KG1 (cell line): ENCODE measurements at places on chromosomes 3 and 15.

DNA sequence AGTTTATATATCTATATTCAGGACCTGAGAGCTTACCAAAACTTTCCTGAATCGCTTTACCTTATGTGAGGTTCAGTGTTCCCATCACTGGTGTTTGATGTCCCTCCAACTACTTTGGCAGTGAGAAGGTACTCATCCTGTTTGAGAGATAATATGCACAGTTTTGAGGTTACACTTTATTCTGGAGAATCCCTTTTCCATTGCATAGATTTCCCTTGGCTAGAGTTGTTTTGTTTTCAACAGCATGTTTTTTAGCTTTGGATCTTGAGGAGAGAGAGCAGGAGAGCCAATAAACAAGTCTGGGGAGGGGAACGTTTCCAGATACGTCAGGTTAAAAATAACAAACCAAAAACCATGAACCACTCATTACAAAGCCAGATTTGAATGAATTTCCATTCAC lies 33.6 kb downstream of the CD200 start:
- DNase-seq, result no peak

- no peak for DNase-seq
Measured at GRCh38 chr15:55194256-55194655, 2.5 kb downstream of the RSL24D1 start.

DNA sequence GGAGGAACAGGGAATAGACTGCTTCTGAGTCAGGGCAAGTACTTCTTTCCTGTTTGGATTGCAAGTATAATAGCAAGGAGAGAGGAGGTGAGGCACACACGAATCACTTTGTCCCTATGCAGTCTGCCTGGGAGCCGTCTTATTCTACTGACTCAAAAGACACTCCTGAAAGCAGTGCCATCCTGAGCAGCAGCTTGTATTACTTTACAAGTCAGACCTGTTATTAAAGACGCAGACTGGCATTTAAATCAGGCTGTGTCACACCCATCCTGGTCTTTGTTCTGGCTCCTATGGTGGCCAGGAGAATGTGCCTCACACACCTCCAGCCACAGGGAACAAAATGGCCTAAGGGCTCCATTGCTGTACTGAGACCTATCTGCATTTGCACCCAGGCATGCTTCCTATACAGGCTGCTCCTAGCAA lies 17.9 kb upstream of the SQOR start:
- no peak for DNase-seq

- DNase-seq, result no peak
Measured at GRCh38 chr3:197501496-197501878, 54.3 kb downstream of the BDH1 start.

- peak; percentile 25 for DNase-seq
Measured at GRCh38 chr3:18988614-18989229, 159.6 kb upstream of the KCNH8 start.

- DNase-seq, result no peak
Measured at GRCh38 chr3:37598808-37599581, 262.7 kb upstream of the CTDSPL start.

GRCh38 chr15:38678281-38678680 lies 113.7 kb upstream of the RASGRP1 start:
- DNase-seq, result no peak

DNA sequence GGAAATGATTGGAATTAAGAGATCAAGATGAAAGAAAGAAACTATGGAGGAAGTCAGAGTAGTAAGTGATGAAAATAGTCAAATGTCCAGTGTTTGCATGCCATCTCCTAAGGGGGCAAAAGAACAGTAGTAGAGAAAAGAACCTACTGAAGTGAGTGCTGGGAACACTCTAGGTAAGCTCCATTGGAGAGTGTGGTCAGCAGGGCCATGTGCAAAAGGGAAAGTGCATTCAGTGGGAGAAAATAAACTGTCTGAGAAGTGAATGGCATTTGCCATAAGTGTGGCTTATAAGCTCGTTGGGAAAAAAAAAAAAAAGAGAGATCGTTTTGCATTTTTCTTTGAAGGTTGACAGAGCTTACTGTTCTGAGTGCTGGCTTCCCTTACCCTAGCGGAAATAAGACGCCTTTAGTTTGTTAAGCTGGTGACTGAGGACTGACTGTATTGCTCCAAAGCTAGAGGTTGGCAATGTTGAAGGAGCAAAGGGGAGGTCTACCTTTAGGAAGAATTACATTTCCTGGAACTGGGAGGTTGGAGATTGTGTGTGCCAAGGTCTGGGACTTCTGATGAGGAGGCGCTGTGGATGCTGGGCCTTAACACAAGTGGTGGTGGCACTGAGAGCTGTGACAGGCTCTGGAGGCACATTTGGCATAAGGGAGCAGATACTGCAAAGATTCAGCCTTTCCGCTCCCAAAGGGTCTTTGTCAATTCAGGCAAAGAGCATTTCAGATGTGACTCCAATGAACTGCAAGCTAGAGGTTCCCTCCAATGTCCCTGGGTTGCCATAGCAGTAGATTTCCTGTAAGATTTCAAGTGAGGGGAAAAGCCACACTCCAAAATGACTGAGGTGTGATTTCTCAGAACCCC lies 287.8 kb upstream of the SATB1 start:
- DNase-seq, result no peak

DNA sequence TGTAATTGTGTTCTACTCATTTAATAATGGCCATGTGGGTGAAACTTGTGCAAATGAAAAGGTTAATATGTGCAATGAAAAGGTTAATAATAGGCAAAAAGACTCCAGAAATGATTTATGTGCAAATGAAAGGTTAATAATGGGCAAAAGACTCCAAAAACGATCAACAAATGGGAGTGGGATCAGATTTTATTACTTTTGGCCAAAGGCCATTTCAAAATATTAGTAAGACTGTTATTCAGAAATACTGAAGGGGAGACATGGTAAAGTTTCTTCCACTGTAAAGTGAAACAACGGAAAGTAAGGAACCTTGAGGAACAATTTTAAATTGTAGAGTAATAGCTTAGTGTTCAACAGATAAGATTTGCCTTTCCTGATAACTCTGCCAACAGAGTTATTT lies 40.7 kb downstream of the STARD9 start:
- DNase-seq, result no peak

DNA sequence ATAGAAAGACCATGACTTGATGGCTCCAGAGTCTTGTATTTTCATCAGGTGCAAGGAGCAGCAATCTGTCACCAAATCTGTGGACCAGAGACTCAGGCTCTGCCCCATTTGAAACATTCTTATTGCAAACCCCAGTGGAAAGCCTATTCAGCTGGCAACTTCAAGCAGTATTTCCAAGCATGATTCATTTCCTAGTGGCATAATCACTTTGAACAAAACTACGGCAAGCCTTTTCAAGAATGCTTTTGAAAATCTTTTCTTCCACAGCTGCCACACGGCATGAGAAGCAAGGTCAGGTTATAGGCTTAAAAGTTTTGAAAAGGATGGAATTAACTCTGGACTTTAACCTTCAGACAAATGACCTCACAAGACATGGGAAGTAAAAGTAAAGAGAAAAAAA lies 122.0 kb upstream of the BFSP2 start:
- DNase-seq, result no peak

DNA sequence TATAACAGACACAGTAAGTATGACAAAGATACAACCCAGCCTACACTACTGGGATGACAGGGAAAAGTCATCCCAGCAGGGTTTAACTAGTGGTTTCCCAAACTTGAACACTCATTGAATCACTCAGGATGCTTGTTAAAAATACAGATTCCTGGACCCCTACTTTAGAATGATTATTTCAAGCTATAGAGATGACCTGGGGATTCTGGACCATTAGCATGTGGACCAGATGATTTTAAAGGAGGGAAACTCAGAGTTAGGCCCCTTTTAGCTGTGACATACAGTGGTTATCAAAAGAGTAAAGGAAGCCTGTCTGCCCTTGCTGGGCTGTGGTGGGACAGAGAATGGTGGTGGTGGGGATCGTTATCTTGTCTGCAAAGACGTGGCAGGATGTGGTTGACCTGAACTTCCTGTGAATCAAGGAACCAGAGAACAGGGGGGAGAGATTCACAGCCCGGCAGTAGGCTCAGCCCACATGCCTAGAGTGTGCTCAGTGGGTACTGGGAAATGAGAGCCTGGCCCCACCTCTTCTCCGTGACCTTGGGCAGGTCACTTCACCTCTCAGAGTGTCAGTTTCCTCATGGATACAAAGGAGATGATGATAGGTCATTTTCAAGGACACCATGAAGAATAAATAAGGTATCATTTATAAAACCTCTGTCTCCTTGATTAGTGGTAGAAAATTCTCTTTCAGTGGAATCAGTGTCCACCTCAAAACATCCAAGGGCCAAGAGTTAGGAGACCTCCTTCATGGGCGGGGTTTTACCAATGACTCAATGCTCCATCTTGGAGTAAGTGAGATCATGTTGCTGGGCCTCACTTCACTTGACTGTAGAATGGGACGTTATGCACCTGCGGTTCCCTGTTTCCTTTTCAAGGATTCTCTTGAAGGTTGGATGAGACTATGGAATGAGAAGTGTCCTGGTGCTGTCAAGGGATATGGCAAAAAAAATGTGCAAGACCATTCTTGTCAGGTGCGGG lies 306.5 kb downstream of the RPLP1 start:
- DNase-seq, result peak; percentile 87

- DNase-seq, result no peak
Measured at GRCh38 chr3:64229903-64230302, 4.6 kb upstream of the PRICKLE2 start.

GRCh38 chr3:72141264-72141663 lies 356.3 kb upstream of the PROK2 start:
- DNase-seq, result no peak

DNA sequence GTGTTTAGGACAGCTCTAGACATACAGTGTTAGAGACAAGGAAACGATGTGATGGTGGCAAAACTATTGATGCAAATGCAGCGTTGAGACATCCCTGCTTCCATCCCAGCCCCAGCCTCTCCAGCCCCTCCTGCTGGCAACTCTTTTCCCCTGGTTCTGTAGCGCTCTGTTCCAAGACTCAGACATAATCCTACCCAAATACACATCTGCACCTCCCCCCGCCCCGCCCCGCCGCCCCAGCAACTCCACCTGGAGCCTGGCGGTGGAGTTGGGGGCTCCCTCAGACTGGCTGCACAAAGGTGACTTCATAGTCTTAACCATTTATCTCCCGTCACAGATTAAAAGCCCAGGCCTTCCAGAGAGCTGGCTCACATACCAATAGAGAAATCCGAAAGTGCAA lies 7.2 kb upstream of the SEC22A start:
- DNase-seq, result no peak

DNA sequence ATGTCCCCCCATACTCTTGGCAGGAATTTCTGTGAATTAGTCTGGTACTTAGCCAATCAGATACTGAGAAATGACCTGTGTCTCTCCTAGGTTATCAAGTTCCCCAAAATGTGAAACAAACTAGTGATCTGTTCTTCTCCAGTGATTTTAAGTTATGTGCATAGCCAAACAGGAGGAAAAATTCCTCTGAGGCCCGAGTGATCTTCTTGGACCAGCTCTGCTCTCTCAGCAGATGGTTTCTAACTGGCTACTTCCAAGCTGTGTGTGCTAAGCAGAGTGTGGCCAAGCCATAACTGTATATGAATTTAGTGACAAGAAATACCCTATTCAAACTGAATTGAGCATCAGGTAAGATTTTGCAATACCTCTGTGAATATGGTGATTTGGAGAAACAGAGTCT lies 89.5 kb downstream of the GREM1 start:
- no peak for DNase-seq

DNA sequence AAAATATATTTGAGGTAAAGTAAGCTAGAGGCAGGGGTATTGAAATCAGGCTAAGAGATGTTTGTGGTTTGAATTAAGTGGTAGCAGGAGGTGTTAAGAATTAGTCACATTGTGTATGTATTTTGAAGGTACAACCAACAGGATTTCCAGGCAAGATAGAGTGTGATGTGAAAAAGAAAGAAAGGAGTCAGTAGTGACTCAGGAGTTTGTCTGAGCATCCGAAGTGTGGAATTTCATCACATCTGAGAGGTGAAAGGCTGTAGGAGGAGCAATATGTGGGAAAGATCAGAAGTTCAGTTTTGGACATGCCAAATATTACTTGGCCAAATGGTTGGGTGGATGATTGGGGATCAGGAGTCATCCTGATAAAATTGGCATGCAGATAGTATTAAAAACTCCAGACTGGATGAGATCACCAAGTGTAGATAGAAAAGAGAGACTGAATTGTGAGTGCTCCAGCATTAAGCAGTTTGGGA lies 32.1 kb upstream of the EBLN2 start:
- no peak for DNase-seq

DNA sequence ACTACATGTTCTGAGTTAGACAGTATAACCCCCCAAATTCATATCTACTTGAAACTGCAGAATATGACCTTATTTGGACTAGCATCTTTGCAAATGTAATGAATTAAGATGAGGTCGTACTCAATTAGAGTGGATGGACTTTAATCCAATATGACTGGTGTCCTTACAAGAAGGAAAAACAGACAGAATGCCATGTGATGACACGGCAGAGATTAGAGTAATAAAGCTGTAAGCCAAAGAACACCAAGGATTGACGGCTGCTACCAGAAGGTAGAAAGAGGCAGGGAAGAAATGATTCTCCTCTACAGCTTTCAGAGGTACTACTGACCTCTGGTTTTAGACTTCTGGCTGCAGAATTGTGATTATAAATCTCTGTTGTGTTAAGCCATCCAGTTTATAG lies 30.3 kb downstream of the GALK2 start:
- DNase-seq, result no peak

GRCh38 chr3:136380530-136380929 lies 130.4 kb downstream of the PCCB start:
- no peak for DNase-seq

DNA sequence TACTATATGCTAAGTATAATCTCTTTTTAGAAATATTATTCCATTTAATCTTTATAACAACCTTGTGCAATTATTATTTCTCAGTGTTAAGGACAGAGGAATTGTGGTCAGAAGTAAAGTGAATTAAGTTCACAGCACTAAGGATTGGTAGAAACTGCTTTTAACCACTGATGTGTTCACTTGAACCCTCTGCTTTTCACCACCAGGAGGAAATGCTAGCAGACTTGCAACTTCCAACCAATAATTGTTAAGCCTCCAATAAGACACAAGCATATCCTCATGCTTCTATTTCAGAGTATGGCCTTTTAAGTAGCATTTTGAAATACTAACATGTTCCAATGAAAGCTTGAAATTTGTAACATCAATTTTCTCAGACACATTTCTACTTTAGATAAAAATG lies 527.4 kb downstream of the SI start:
- no peak for DNase-seq

GRCh38 chr3:156483961-156484787 lies 70.7 kb downstream of the SSR3 start:
- DNase-seq, result peak; percentile 56

DNA sequence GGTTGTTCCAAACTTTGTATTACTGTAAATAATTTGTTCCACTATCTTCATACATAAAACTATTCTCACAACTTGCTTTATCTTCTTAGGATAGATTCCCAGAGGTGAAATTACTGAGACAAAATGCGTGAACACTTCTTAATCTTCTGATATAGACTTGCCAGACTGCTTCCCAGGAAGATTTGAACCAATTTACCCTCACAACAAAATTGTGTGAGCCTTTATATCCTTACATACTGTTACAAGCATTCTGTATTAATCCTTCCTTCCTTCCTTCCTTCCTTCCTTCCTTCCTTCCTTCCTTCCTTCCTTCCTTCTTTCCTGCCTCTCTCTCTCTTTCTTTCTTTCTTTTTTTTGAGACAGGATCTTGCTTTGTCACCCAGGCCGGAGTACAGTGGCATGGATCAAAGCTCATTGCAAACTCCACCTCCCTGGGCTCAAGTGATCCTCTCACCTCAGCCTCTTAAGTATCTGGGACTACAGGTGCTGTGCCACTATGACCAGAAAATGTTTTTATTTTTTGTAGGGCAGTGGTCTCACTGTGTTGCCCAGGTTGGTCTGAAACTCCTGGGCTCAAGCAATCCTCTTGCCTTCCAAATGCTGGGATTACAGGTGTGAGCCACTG lies 57.1 kb upstream of the SSR3 start:
- no peak for DNase-seq
